ENCODE measurements at places on chromosomes 5 and 9.
A peak's percentile ranks its signal among the peaks of the same experiment; 100 is the strongest.

DNA sequence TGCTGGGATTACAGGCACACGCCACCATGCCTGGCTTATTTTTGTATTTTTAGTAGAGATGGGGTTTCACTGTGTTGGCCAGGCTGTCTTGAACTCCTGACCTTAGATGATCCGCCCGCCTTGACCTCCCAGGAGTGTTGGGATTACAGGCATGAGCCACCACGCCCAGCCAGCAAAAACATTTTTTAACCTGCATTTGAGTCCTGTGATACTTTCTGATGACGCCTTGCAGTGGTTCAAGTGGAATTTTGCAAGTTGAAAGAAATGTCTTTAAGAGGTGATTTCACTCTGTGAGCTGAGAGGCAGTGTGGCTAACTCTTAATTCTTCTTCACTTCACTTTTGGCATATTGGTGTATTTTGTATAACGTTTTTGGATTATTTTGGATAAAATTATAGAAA is 9.1 kb downstream of the ANP32B start:
- no peak for DNase-seq

GRCh38 chr5:64865662-64866061 is 96.9 kb downstream of the CWC27 start:
- no peak for DNase-seq

GRCh38 chr5:9363026-9363425 is 182.8 kb downstream of the SEMA5A start:
- no peak for DNase-seq

- no peak for DNase-seq
Measured at GRCh38 chr5:161562446-161562845, 15.9 kb upstream of the GABRB2 start.

DNA sequence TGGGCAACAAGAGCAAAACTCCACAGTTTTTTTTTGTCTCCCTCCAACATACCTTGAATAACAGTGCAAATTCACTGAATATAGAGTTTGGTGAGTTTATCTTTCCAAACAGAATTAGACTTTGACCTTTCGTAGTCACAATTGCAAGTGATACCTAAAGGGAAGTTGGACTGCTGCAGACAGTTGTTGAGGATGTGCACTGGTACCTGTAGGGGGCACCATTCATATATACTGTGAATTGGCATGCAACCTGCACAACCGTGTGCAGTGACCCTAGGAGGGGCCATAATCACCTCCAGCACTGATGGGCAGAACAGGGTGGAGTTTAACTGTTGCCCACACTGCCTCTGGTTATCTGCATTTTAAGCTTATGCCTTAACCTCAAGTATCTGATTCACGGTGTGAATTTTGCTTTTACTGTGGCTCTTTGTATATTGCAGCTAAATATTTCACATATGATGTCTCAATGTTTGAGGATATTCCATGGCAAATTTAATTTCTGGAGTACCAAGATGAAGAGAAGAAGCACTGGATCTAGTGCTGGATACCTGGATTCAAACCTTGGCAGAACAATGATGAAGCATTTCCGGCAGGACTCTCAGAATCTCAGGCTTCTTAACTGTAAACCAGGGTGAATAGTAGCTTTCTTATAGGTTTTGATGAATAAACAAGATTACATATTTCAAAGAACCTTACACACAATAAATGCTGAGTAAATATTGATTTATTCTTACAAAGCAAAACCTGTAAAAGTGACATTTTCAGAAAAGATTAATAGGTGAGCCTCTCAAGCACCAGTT is 144.3 kb downstream of the ACTBL2 start:
- DNase-seq = no peak

GRCh38 chr9:97348871-97349270 is 41.4 kb downstream of the CCDC180 start:
- no peak for DNase-seq

DNA sequence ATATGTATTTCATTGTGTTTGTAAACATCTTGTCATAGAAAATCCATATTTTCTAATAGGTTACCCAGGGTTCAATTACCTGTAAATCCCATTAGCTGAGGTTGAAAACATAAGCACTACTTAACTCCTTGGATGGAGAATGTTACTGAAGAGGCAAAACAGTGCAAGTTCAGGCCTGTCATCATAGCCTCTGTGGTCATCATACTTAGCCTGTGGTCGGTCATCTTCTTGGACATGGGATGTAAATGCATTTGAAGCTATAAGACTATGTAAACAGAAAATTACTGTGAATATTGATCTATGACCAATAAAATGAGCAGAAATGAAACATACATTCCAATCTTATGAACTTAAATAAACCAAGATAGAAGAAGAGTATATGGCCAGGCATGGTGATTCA is 164.7 kb downstream of the CHSY3 start:
- DNase-seq = no peak

- no peak for DNase-seq
Measured at GRCh38 chr5:65078331-65078730, 309.6 kb downstream of the CWC27 start.

- no peak for DNase-seq
Measured at GRCh38 chr9:136343121-136343883, 16.0 kb downstream of the GPSM1 start.

DNA sequence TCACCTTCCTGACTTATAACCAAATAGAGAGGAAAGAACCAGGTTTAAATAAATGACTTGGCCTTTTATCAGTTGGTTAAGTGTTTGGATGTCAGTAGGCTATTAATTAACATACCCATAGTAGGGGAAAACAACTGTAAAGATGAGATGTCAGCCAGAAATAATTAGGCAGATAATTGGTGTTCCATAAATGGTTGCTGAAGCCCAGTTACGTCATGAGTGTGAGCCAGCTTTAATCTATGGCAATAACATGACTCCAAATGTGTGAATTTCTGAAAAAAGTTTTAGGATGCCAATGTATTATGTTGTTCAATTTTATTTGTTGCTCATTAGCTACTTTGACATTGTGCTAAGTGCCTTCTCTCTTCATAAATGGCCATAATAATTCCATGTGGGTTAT is 180.5 kb downstream of the FBXL7 start:
- DNase-seq = no peak

DNA sequence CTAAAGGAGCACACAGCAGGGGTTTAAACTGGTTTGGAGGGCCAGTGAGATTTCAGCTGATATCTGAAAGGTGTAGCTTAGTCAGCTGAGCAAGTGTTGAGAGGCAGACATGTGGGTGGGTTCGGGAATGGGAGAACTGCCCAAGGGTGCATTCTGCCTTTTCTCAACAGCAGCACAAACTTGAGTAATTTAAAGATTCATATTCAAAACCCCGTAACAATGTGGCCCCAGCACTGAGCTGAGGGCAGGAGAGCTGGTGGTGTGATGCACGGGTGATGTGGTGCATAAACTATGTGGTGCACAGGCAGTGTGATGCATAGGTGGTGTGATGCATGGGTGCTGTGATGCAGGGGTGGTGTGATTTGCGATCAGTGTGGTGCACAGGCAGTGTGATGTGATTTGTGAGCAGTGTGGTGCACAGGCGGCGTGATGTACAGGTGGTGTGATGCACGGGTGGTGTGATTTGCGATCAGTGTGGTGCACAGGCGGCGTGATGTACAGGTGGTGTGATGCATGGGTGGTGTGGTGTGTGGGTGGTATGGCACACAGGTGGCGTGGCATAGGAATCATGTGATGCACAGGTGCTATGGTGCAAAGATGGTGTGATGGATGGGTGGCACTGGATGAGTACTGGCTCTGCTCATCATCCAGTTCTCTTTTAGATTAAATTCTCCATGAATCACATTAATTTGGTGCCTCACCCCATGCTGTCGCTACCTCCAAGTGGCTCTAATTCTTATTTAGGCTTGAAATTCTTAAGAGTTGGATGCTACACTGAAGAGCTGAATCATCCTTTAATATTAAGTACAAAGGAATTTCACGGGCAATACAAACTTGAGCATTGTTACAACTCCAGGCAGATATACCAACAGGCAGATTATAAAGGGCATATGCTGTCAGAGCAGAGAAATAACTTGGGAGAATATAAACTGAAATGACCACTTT is 53.6 kb downstream of the DAP start:
- DNase-seq = no peak

DNA sequence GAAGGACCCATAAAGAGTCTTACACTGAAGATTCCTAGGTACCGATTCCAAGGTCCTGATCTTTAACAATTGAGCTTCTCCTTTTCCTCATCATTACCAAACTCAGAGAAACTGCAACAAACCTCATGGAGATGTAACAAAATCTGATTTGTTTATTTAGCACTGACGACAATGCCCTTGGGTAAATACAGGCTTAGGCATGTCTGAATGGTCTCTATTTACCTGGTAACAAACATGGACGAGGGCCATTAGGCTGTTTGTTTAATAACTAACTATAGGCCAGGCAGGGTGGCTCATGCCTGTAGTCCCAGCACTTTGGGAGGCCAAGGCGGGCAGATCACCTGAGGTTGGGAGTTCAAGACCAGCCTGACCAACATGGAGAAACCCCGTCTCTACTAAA is 333.3 kb downstream of the AGTPBP1 start:
- DNase-seq = no peak

DNA sequence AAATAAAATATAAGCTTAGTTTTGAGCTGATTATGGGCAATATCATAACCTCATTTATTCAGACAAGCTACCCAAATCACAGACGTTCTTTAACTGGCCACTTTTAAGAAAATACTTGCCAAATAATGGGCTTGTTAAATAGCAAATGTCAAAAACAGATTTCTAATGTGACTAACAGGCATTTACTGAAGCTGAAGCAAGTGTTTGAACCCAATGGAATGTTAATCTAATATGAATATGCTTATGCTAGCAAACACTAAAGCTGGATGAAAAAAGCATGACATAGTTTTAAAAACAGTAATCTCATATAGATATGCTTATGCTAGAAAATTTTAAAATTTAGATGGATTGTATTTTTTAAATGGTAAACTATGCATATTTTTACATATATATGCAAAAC is 411.6 kb upstream of the PTGER4 start:
- no peak for DNase-seq

DNA sequence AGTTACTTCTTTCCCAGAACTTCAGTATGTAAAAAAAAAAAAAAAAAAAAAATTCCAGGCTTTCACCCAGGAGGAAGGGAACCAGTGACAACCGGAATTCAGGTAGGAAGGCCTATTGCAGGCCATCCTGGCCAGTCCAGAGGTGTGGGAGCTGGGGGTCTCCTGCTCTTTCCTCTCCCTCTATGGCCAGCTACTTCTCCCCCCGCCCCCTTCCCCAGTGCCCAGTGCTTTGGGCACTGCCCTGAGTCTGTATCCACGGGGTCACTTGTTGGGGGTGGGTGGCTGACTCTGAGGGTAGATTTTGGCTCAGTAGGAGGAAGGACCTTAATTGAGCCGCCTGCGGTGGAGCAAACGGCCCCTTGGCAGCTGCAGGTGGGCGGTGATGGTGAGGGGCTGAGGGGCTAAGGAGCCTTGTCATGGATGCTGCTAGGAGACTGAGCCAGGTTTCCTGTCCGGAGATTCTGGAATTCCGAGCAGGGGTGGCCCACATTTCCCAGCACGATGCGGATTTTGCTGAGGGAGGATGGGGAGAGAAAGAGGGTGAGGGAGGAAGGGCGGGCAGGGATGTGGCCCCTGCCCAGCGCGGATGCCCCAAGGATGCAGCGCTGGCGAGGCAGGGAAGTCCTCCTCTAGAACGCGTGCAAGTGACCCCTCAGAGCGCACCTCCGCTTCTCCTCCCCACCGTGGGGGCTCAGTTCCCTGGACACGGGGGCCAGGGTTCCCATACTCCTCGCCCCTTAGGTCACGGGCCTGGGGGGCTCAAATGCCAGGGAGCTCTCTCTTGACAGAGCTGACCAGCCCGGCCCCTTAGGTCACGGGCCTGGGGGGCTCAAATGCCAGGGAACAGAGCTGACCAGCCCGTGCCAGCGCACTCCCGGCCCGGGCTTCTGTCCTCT is 1.2 kb upstream of the PHF2 start:
- no peak for DNase-seq

DNA sequence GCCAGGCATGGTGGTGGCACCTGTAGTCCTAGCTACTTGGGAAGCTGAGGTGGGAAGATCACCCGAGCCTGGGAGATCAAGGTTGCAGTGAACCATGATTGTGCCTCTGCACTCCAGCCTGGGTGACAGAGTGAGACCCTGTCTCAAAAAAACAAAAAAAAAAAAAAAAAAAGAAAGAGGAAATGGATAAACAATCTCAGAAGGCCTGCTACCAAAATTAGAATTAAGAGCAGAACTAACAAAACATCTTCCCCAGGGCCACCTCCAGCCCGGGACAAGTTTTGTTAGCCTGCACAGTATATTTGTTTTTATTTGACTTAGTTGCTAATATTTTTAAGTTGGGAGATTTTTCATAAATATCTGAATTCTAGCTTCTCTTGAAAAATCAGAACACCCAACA is 23.1 kb downstream of the PAX5 start:
- no peak for DNase-seq

DNA sequence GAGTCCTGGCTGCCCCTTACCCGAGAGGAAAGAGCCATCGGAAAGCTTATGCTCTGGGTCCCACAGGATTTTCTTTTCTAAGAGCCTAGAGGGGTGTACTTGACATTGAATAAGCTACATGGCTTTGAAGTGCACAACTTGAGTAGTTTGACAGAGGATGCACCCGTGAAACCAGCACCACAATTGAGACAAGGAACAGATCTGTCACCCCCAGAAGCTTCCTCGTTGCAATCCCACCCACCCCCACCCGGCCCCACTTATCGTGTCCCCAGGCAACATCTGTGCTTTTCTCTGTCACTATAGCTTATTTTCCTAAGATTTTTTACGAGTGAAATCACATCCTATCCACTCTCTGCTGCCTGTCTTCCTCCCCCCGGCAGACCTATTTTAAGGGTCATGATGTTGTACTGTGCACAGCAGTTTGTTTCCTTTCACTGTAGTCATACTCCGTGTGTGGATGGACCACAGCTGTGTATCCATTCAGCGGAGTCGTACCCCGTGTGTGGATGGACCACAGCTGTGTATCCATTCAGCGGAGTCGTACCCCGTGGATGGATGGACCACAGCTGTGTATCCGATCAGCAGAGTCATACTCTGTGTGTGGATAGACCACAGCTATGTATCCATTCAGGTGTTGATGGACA is 8.8 kb upstream of the FCN2 start:
- no peak for DNase-seq

- no peak for DNase-seq
Measured at GRCh38 chr9:129309906-129310305, 131.8 kb upstream of the IER5L start.

DNA sequence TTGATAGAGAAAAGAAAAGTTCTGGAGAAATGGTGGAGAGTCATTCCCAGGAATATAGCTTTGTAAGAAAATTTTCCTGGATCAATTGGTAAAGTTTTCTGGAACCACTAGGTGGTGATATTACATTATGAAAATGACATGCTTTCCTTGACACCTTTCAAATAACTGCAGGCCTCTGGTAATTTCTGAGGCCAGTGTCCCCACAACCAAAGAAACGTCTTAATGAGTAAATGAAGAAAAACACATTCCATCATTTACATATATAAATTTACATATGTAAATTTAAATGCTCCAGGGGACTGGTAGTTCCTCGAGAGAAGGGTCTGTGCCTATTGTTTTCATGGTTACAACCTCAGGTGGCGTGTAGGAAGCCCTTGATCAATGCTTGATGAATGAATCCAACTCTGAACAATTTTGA is 17.2 kb upstream of the RGS3 start:
- peak; percentile 16 for DNase-seq

All from right kidney (tissue), 9 donors.